ENCODE measurements at places on chromosomes 5 and 9.

- DNase-seq = no peak
Measured at GRCh38 chr5:39092581-39093351, 18.6 kb upstream of the RICTOR start.

DNA sequence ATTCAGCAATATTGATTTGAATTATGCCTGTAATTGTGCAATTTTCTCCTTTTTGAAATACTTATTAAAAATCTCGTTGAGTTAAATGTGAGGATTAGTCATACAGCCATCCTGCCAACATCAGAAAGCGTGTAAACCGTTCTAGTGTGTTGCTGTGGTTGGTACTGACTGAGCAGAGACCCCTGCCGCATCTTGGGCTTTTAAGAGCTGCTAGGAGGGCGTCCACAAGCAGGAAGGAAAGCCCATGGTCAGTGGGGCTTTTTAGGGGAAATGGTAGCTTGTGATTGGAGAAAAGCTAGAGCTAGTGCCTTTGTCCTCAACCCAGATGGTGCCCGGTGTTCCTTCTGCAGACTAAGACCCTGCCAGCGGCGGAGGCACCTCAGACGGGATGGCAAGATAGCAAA lies 1.3 kb downstream of the SDHA start:
- DNase-seq = no peak

- DNase-seq = no peak
Measured at GRCh38 chr5:60229691-60230185, 336.2 kb upstream of the PDE4D start.

DNA sequence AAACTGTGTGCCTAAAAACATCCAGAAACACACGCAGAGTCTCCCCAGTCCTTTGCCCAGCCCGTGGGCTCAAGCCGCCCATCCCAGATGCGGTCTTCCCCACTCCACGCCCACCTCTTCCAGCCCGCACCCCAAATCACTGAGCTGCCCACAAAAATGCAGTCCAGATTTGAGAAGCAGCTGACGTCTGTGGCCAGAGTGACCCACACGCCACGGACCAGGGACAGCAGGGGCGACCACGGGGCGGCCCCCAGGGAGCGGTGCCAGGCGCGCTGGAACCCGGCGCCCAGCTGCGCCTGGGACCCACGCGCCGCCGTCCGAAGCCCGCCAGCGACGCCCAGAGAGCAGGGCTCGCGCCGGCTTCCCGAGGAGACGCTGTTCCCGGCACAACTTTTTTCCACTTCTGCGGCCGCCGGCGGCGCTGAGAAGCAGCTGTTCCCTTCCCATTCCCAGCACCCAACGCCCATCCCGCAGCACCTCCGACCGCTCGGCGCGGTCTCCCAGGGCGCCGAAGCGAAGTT lies 674 bp downstream of the LHFPL2 start:
- DNase-seq = no peak

- no peak for DNase-seq
Measured at GRCh38 chr5:111976705-111977435, 219.9 kb upstream of the NREP start.

- no peak for DNase-seq
Measured at GRCh38 chr9:126233913-126234525, 92.6 kb upstream of the MVB12B start.
